ENCODE measurements at places on chromosomes 16 and 17.

GRCh38 chr16:54355251-54355650 lies 68.7 kb upstream of the IRX3 start:
- no peak for DNase-seq

DNA sequence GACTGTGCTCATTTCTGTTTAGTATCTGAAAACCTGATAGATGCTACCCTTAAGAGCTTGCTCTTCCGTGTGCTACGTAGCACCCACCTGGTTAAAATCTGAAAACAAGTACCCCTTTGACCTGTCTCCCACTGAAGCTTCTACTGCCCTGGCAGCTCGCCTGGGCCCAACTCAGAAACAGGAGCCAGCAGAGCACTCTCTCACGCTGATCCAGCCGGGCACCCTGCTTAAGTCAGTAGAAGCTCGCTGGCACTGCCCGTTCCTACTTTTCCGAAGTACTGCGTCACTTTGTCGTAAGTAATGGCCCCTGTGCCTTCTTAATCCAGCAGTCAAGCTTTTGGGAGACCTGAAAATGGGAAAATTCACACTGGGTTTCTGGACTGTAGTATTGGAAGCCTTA lies 18.9 kb downstream of the NTAN1 start:
- no peak for DNase-seq

- DNase-seq = no peak
Measured at GRCh38 chr17:64354824-64355535, 35.7 kb downstream of the PECAM1 start.

GRCh38 chr16:71337631-71338030 lies 20.9 kb upstream of the CALB2 start:
- no peak for DNase-seq

DNA sequence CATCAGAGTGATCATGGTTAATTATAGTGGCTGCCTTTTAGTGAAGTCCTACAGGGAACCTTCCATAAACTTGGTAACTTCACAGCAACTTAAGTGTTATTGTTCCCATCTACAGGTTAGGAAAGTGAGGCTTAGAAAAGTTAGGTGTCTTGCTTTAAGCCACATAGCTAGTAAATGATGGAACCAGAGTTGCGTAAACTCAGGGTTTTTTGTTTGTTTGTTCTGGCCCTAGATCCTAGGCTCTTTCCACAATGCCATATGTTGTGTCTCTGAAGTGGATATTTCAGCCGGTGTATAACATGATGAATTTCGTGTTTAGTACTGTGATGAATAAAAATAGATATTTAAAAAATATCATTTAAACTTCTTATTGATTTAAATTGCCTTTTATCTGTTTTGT lies 27.6 kb downstream of the DNAH9 start:
- DNase-seq = no peak

DNA sequence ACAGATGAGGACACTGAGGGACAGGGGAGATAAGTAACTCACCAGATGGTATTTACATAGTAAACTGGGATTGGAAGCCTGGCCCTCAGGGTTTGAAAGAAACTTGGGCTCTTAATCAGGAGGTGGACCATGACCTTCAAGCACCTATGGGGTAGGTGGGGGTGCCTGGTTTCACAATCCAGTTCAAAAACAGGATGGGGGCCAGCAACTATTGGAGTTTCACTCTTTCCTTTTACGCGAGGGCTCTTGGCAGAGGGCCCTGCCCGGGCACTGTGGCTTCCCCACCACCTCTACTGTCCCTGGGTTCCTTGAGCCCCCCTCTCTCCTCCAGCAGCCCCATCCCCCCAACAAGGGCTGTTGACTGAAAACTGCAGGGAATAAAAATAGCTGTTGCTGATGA lies 11.3 kb upstream of the PRR29 start:
- DNase-seq = no peak

DNA sequence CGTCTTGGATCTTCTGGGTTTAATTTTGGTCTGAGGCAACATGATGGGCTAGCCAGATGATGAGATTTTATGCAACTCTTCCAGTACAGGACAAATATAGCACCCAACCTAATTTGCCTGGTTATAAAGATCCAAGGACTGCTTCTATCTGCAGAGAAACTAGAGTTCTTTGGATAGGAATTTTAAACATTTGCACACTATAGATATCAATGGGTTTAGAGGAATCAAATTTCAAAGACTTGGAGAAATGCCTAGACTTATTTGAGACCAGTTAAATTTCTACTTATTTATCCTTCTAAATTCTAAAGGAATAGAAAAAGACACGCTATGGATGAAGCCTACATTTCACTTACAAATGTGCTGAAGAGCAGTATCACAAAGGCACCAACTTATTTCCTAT lies 12.6 kb downstream of the PMFBP1 start:
- no peak for DNase-seq

DNA sequence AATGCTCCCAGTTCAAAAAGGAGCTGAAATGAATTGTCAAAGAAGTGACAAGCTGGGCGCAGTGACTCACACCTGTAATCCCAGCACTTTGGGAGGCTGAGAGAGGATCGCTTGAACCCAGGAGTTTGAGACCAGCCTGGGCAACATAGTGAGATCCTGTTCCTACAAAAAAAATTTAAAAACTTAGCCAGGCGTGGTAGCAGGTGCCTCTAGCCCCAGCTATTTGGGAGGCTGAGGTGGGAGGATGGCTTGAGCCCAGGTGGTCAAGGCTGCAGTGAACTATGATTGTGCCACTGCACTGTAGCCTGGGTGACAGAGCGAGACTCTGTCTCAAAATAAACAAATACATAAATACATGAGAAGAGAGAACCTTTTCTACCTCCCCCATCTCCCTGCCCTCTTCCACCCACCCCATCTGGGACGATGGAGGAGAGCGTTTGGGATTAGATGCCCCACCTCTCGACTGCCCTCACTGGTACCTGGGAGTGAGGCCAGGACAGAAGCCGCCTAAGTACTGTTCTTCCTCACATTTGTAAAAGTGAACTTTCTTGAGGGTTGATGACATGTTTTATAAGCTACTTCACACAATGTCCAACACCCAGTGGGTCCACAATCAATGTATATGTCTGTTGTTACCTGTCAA lies 2.4 kb downstream of the IL4R start:
- DNase-seq = no peak

GRCh38 chr16:54694651-54695050 lies 236.0 kb upstream of the IRX5 start:
- DNase-seq = no peak

GRCh38 chr17:54932711-54933110 lies 32.1 kb downstream of the TOM1L1 start:
- no peak for DNase-seq

DNA sequence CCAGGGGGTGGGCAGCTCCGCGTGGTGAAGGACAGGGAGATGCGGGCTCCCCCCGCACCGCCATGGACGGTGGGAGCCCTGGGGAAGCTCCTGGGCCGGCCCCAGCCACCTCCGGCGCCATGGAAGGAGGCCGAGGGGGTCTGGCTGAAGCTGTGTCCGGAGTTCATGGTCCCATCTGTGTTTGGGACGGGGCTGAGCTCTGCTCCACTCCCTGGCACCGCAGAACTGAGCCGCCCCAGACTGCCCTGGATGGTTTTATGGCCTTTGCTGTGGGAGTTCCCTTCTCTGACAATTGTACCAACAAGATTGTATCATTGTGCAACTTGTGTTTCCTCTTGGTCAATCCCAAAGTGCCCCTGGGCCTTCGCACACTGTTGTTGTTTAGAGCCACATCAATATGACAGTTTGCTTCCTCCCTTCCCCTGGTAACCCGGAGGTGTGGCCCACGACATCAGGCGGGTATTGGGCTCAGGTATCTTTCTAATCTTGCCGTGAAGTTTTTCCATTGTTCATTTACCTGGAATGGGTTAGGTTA lies 942 bp downstream of the KRT23 start:
- DNase-seq = no peak

- DNase-seq = no peak
Measured at GRCh38 chr16:68737046-68737729, at the start of gene CDH1. Gene CDH1, plus strand, starts transcription at chr16:68737292. Its CDS starts 124 bp downstream, at chr16:68737416.

- no peak for DNase-seq
Measured at GRCh38 chr17:12974005-12974531, 43.8 kb downstream of the ELAC2 start.

DNA sequence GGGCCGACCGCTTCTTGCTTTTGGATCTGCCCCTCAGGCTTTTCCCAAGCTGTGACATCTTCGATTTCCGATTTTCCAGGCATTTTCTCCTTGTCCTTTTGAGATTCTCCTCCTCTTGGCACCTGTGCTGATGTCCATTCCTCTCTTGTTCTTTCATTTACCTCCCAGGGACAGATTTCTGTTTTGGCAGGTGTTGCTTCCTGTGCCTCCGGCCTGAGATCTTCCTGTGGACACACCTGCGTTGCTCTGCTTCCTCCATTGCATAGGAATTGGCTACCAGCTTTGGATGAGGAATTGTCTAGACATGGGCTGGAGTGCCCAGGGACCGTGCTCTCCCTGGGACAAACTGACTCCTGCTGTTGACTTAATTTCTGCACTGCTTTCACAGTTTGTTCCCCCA lies 15.1 kb downstream of the GPR179 start:
- DNase-seq = no peak

GRCh38 chr16:88743693-88744576 lies 37.6 kb downstream of the CTU2 start:
- DNase-seq = peak; percentile 63

DNA sequence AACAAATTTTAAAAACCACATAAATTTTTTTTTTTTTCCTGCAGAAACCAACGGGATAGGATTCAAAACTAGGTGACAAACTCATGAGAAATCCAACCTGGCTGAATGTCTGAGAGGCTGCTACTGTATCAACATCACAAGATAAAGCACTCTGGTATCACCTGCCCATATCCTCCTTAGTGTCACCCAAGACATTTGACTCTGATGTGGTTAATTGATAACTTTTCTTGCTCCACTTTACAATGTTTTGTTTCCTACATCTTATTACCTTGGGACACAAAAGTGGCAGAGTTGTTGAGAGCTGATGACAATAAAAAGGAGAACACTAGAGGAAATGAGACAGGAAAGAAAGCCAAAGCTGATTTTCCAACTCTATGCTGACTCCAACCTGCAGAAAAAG lies 4.0 kb upstream of the FBXL20 start:
- no peak for DNase-seq

GRCh38 chr17:48071654-48072053 lies 23.5 kb downstream of the NFE2L1 start:
- no peak for DNase-seq

- DNase-seq = peak; percentile 15
Measured at GRCh38 chr16:52963212-52963854, 89.4 kb downstream of the CHD9NB start.

DNA sequence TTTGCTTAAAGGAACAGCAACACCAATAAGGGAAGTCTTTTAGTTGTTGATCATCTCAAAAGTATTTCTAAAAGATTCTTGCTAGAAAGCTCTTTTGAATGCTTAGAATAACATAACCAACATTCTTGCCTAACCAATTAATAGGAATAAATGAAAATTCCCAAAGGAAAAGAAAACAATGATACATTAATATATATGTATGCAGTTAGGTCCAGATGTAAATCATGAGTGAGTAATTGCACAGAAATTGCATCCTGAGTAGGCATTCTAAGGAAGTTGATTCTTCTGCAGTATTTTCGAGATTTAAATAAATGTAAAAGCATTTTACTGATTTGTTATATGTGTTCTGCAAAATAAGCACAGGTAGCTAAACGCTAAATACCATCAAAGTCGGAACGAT lies 22.1 kb downstream of the COX10 start:
- no peak for DNase-seq

DNA sequence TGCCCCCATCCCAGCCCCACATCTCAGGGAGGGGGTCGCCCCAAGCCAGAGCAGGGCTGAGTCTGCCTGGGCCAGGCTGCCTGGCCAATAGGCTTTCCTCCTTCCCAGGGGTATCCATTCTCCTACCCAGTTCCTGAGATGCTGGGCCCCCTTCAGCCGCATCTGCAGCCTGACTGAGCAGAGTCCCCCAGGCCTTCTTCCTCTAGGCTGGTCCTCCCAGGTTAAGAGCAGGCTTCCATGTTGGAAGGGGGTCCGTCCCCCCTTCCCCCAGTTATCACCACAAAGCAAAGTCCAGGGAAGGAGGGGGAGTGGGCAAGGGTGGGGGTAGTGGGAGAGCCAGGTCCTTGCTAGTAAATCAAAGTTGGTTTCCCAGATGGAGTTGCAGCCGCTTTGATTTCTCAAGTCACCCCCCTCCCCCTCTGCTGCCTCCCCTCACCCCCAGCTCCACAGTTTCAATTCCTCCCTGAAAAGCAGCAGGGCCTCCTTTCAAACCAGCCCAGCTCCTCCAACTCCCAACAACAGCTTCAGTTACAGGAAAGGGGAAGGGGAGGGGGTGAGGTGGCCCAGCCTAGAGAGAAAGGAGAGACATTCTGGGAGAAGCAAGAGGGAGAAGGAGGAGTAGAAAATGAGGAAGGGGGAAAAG lies 9.5 kb upstream of the FZD2 start:
- peak; percentile 80 for DNase-seq

DNA sequence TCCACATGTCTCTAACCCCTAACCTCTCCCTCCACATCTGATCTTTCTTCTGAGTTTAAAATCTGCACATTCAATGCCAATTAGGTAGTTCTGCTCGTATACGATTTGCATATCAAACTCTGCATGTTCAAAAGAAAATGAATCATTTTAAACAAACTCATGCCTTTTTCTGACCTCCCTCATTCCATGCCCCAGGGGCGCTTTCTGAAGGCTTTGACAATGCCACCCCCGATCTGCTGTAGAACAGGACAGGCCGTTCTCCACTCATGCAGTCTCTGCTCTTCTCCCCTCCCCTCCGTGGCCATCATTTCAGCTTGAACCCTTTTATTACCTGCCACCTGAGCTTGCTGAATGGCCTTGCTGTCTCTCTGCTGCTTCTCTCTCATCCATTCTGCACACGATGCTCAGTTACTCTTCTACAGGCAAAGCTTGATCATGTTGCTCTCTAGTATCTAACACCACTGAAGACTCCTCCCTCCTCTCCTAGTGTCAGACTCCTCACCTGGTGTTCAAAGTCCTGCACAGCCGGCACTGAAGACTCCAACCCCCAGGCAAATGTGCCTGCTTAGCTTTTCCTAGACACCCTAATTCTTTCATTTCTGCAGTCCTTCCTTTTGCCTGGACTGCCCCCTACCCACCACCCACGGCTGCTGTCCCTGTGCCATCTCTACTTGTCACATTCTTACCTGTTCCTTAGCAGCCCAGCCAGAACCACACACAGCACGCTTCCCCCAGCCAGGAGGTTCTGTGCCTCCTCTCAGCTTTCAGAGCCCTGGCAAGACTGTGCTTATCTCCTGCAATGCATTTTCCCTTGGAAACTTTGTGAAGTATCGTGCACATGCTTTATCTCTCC lies 6.2 kb downstream of the TMEM238L start:
- no peak for DNase-seq

GRCh38 chr16:67663877-67664222 lies 2.7 kb downstream of the ENKD1 start:
- DNase-seq = no peak

DNA sequence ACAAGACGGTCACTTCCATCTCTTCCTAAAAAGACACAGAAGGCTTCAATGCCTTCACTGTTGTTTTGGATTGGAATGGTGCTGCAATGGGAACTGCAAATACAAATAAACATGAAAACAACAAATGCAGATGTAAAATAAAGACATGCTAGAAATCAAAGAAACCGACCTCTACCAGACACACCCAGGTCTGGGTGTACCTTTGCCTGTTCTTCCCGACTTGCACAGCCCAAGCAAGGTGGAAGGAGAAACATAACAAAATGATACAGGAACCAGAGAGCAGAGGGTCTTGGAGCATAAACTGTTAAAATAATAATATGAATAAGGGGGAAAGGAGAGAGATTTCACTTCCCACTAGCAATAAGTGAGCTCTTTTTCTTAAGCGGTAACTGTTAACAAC lies 17.3 kb downstream of the RFFL start:
- DNase-seq = no peak
